Activated T-cell treated with anti-CD3 and anti-CD28 coated beads, Interleukin-2, amount 50 U/mL, for 72 hours (primary cell): ENCODE measurements at places on chromosomes 1 and 21.

- H3K27me3 ChIP-seq = peaks cover 20% of the 10 kb centered on the region
- DNase-seq = peak; percentile 21
- H3K36me3 ChIP-seq = no peaks in the 10 kb centered on the region
These were observed 7.9 kb downstream of the MYBPHL start for GRCh38 chr1:109298666-109299557.

DNA sequence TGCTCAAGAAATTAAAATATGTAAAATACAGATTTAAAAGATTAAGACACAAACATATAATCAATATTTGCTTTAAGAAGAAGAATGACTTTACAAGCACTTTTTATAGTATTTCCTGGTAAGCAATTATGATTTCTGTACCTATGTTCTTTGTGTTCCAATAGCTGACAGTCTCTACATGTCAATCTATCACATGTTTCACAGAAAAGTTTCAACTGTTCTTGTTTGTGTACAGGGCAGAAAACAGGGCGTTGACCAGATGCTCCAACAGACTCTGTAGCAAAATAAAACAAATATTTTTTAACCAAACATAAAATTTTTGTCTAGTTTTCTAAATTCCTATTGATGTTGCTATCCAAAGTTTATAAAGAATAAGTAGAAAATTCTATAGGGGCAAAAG is 48.0 kb downstream of the TRIM33 start:
- peaks cover 34% of the 10 kb centered on the region for H3K4me1 ChIP-seq
- DNase-seq = no peak
- no peaks in the 10 kb centered on the region for H3K27me3 ChIP-seq
- H3K4me3 ChIP-seq = no peak overlapping the region
- peaks cover 7% of the 10 kb centered on the region for H3K36me3 ChIP-seq

- DNase-seq = no peak
- peaks cover 3% of the 10 kb centered on the region for H3K36me3 ChIP-seq
- H3K4me1 ChIP-seq = peaks cover 46% of the 10 kb centered on the region
- H3K27ac ChIP-seq = no peak overlapping the region
These were observed 95.6 kb downstream of the RERE start for GRCh38 chr1:8721679-8722324.

- H3K4me3 ChIP-seq = peak overlapping the region; percentile 90
- H3K4me1 ChIP-seq = peaks cover 37% of the 10 kb centered on the region
- H3K27me3 ChIP-seq = peaks cover 47% of the 10 kb centered on the region
- peak; percentile 24 for DNase-seq
- H3K27ac ChIP-seq = no peak overlapping the region
- peaks cover 6% of the 10 kb centered on the region for H3K36me3 ChIP-seq
These were observed 689 bp upstream of the GPR137B start for GRCh38 chr1:236141447-236142252.

DNA sequence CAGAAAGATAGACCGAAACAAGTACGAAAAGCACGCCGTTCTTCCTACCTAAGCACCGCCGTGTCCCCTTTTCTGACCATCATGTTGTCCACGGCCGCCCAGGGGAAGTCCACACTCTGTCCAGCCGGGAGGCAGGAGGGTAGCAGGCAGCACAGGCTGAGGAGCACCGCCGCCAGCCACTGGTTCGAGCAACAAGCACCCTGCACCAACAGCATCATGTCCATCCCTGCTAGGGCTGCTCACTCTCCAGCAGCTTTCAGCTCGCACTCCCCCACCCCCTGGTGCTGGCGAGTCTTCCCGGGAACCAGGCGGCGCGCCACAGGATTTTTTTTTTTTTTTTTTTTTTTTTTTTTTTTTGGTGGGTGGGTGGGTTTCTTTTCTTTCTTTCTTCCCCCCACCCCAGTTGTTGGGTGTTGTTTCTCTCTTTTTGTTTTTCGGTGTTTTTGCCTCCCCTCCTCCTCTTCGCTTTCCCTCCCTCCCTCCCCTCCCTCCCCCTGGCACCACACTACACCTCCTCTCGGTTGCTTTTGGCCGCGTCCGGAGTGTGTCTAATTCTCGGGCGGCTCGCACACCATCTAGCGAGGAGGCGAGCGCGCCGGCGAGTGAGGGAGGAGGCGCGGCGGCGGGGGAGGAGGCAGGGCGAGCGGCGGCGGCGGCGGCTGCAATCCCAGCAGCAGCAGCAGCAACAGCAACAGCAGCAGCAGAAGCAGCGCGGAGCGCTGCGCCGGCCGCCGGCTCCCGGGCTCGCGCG is at the start of gene NEGR1:
Gene NEGR1, minus strand, starts transcription at position 269 of the 751 bp plus-strand sequence.
- DNase-seq = peak; percentile 69
- H3K27me3 ChIP-seq = peaks cover 24% of the 10 kb centered on the region
- peaks cover 6% of the 10 kb centered on the region for H3K4me1 ChIP-seq

DNA sequence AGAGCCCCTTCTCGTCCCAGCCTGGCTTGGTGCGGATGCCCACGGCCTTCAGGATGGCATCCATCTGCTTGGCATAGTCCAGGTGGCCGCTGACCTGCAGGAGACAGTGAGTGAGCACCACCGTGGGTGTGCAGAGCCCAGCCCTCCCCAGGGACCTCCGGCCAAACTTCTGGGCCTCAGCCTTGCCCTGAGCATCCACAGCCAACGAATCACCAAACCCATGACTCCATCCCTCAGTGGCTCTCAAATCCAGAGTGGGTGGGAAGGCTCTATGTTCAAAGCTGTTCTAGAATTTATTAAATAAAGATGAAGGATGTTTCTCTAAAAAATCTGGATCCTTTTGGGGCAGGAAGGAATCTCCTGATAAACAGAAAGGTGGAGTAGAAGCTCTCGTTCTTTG is 18.7 kb downstream of the HTR6 start:
- H3K27ac ChIP-seq = no peak overlapping the region
- no peak for DNase-seq
- H3K4me3 ChIP-seq = no peak overlapping the region
- H3K4me1 ChIP-seq = peaks cover 7% of the 10 kb centered on the region
